ENCODE measurements at places on chromosomes 6 and 20.

GRCh38 chr6:28727559-28728211, 196.1 kb downstream of the TRIM27 start:
- no peak overlapping the region for H3K4me3 ChIP-seq
- no peak overlapping the region for H3K27ac ChIP-seq
- H3K36me3 ChIP-seq = no peaks in the 10 kb centered on the region

- H3K4me3 ChIP-seq = no peak overlapping the region
- H3K27me3 ChIP-seq = no peaks in the 10 kb centered on the region
- H3K27ac ChIP-seq = no peak overlapping the region
- H3K36me3 ChIP-seq = no peaks in the 10 kb centered on the region
Measured at GRCh38 chr6:118746825-118747174, 95.4 kb upstream of the CEP85L start.

- no peaks in the 10 kb centered on the region for H3K36me3 ChIP-seq
- no peaks in the 10 kb centered on the region for H3K27me3 ChIP-seq
- H3K4me3 ChIP-seq = no peak overlapping the region
- H3K4me1 ChIP-seq = peaks cover 2% of the 10 kb centered on the region
Measured at GRCh38 chr6:156348424-156348823, 428.8 kb upstream of the ARID1B start.

- no peaks in the 10 kb centered on the region for H3K27me3 ChIP-seq
- H3K4me3 ChIP-seq = no peak overlapping the region
- H3K36me3 ChIP-seq = no peaks in the 10 kb centered on the region
- no peaks in the 10 kb centered on the region for H3K4me1 ChIP-seq
Measured at GRCh38 chr6:12635813-12636212, 80.8 kb upstream of the PHACTR1 start.

DNA sequence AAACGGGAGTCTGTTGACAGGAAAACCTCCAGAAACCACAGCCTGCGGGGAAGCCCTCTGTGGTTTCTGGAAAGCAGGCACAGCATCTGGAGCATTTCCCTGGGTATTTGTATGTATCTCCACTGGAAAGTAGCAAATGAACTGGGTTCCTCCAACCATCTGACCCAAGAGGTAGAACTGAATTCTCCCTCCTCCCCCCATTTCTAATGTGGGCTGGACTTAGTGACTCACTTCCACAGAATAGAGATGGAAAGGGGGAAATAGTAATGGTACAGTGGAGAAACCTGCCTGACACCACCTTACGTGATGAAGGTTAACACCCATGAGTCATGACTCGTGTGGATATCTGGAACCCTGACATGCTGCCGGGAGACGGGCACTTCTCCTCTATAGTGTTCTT, 51.9 kb upstream of the XRN2 start:
- DNase-seq = no peak
- no peaks in the 10 kb centered on the region for H3K27me3 ChIP-seq
- H3K4me3 ChIP-seq = no peak overlapping the region
- H3K36me3 ChIP-seq = no peaks in the 10 kb centered on the region
- H3K4me1 ChIP-seq = no peaks in the 10 kb centered on the region

DNA sequence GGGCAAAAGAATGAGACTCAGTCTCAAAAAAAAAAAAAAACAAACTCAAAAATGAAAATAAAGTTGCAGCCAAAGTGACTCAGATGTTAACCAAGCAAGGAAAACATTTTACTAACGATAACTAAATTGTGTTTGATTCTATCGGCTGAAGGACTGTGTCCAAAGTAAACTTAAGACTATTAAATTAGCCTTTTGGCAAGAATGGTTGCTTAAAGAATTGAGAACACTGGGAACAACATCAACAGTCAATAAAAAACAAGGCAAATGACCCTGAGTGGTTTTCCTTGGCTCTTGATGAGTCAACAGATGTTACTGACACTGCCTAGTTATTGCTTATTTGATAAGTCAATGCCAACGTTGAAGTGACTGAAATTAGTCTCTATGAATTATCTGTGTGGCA, 36.7 kb downstream of the POU3F2 start:
- H3K27me3 ChIP-seq = no peaks in the 10 kb centered on the region
- no peak overlapping the region for H3K27ac ChIP-seq
- no peaks in the 10 kb centered on the region for H3K4me1 ChIP-seq
- DNase-seq = no peak
- H3K36me3 ChIP-seq = no peaks in the 10 kb centered on the region

DNA sequence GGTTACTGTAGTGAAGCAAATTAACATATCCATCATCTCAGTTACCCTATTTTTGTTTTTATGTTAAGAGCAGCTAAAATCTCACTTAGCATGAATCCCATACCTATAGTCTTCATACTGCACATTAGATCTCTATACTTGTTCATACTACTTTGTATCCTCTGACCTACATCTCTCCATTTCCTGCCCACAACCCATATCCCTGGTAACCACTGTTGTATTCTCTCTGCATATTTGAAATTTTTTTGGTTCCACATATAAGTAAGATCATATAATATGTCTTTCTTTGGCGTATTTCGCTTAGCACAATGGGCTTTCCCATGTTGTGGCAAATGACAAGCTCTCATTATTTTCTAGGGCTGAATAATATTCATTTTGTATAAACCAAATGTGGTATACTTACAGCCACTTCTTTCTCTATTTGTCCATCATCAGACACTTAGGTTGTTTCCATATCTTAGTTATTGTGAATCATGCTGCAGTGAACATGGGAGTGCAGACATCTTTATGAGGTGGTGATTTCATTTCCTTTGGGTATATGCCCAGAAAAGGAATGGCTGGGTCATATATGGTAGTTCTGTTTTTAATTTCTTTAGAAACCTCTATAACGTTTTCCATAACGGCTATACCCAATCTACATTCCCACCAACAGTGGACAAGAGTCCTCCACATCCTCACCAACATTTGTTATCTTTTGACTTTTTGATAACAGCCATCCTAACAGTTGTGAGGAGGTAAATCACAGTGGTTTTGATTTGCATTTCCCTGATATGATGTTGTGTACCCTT, 39.8 kb downstream of the BACH2 start:
- H3K27me3 ChIP-seq = no peaks in the 10 kb centered on the region
- peak; percentile 90 for DNase-seq
- H3K36me3 ChIP-seq = no peaks in the 10 kb centered on the region
- H3K27ac ChIP-seq = no peak overlapping the region

DNA sequence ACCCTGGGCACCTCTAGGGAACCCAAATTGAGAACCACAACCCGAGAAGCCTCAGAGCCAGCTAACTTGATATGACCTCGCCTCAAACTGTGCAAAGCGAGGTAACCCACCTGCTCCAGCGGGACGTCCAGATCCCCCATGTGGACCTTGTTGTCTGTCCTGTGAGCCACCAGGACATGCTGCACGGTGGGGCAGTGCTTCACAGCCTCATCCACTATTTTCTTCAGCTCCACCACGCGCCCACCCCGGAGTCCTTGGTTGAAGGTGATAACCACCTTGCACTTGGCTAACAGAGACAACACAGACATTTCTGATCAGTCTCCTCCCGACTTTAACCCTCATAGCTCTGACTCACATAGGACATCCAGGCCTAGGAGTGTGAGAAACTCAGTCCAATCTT, 30.8 kb upstream of the APMAP start:
- no peaks in the 10 kb centered on the region for H3K27me3 ChIP-seq
- no peak for DNase-seq
- H3K4me1 ChIP-seq = no peaks in the 10 kb centered on the region
- H3K27ac ChIP-seq = no peak overlapping the region
- H3K36me3 ChIP-seq = no peaks in the 10 kb centered on the region

- H3K27me3 ChIP-seq = no peaks in the 10 kb centered on the region
- DNase-seq = no peak
- H3K4me3 ChIP-seq = no peak overlapping the region
- no peaks in the 10 kb centered on the region for H3K4me1 ChIP-seq
- no peaks in the 10 kb centered on the region for H3K36me3 ChIP-seq
Measured at GRCh38 chr6:20031342-20031741, 180.9 kb downstream of the MBOAT1 start.

GRCh38 chr20:17380801-17381200, 150.4 kb downstream of the BFSP1 start:
- H3K4me3 ChIP-seq = no peak overlapping the region
- H3K36me3 ChIP-seq = no peaks in the 10 kb centered on the region
- no peak overlapping the region for H3K27ac ChIP-seq
- H3K4me1 ChIP-seq = no peaks in the 10 kb centered on the region

Data from IMR-90 (cell line).